ENCODE measurements at places on chromosomes 7 and 10. TPM values are rescaled to one million over a fixed set of nuclear protein-coding genes. Genes with fewer than 3 reads are reported as not detected.

- no peak for DNase-seq
These were observed 874.1 kb downstream of the GRM8 start for GRCh38 chr7:126378642-126379041.

DNA sequence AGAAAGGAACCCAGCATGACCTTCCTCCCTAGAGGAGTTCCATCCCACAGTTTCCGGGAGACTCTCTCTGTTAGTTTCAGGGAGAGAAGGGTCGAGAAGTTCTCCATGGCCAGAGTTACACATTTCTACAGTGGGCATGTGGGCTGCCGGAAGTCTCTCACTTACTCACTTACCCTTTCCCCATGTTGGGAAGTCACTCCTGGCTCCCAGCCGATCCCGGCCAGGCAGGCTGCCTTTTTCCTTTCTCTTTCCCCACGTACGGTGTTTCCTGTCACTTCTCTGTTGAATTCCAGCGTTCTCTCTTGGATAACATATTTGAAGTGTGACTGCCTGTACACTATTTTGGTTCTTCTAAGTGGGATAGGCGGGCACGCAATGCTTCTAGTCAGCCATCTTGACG is 3.5 kb downstream of the TEX36 start:
- DNase-seq = no peak

DEPP1 gene
- total RNA-seq = 7.0 TPM

DNA sequence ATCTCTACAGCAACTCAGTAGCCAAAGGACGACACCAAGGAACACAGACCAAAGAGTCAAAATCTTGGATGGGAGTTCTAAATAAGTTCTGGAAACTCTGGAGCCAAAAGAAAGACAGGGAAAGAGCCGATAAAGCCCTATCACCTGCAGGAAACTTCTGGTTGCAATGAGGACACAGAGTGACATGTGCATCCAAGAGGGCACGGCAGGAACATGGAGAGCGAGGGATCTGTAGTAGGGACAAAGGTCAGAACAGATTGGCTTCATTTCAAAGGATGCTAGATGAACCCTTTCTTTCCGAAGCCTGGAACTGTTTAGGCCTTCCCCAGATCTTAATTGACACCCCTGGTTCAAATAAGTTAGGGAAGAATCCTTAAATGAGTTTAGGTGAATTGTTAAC is 39.5 kb downstream of the CACNA2D1 start:
- no peak for DNase-seq

DNA sequence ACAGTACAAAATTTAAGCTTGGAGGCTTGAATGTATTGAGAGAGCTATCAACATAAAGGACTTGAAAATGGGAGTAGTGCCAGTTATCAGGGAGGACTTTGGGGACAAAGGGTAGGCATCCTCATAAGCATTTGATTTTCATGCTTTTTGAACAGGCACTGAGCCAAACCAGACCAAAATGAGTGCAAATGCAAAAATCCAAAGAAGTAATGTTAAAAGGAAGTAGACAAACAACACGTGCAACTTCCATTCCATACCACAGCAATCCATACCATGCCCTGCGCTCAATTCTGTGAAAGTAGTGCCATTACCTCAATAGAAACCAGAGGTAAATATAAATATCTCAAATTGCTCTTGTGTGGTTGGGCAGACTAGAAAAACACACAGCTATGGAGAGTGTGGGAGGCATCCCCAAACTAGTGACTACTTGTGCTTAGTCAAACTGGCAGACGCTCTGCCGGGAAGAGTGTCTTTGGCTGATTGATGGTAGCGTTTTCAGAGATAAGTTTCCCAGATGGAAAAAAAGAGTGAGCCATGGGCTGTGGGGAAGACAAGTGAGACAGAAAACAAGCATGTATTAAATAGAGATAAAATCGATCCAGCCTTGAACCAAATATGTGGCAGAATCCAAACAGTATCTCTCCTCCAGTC is 161.5 kb downstream of the CREB5 start:
- no peak for DNase-seq
